ENCODE measurements at places on chromosomes 7 and 10. TPM values are rescaled to one million over a fixed set of nuclear protein-coding genes. Genes with fewer than 3 reads are reported as not detected.
A peak's percentile ranks its signal among the peaks of the same experiment; 100 is the strongest.

The DNAH11 gene
- total RNA-seq = 0.24 TPM

- peak; percentile 6 for DNase-seq
These were observed 9.0 kb downstream of the SPOCK2 start for GRCh38 chr10:72079356-72079755.

The NKX1-2 gene
- not detected for total RNA-seq

The ARMC3 gene
- not detected for total RNA-seq

DNA sequence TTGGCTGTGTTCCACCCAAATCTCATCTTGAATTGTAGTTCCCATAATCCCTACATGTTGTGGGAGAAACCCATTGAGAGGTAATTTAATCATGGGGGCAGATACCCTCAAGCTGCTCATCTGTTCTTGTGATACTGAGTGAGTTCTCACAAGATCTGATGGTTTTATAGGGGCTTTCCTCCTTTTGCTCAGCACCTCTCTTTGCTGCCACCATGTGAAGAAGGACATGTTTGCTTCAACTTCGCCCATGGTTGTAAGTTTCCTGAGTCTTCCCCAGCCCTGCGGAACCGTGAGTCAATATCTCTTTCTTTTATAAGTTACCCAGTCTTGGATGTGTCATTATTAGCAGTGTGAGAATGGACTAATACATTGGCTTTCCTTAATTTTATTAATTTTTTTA lies 527.8 kb downstream of the MDFIC start:
- DNase-seq = no peak

DNA sequence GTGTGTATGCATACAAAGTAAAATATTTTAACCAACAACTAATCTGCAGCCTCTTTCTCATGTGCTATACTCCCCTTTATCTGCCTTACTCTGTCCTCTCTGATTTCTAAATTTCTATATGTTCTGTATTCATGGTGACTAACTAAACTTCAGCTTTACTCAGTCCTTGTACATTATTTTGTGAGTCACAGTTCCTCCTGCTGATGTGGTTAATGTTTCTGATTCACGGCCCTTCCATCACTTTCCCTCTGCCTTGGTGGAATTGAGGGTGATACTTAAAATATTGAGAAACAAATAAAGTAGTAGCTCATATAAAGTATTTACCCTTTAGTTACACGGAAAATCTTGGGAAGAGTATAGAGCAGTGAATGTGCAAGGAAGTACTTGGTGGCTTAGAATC lies 899.1 kb upstream of the ZWINT start:
- DNase-seq = no peak

- no peak for DNase-seq
These were observed 291.2 kb downstream of the AUTS2 start for GRCh38 chr7:69889338-69889975.

The ARL4A gene
- total RNA-seq = 16.2 TPM
